ENCODE measurements at places on chromosomes 16 and 17. TPM values are rescaled to one million over a fixed set of nuclear protein-coding genes. Genes with fewer than 3 reads are reported as not detected.

The HSD17B1 gene
- 13.0 TPM for total RNA-seq

The CRHR1 gene
- not detected for total RNA-seq

The C17orf50 gene
- total RNA-seq: not detected

The ANKRD11 gene
- total RNA-seq: 218 TPM

The PITPNM3 gene
- 30.6 TPM for total RNA-seq

The TBC1D26 gene
- not detected for total RNA-seq

The TBX2 gene
- total RNA-seq: 1.5 TPM

The HP gene
- not detected for total RNA-seq

The KRTAP4-9 gene
- not detected for total RNA-seq

The TP53TG3 gene
- not detected for total RNA-seq

- no peak for DNase-seq
Observed at GRCh38 chr16:71627731-71628181, 1.8 kb downstream of the MARVELD3 start.

DNA sequence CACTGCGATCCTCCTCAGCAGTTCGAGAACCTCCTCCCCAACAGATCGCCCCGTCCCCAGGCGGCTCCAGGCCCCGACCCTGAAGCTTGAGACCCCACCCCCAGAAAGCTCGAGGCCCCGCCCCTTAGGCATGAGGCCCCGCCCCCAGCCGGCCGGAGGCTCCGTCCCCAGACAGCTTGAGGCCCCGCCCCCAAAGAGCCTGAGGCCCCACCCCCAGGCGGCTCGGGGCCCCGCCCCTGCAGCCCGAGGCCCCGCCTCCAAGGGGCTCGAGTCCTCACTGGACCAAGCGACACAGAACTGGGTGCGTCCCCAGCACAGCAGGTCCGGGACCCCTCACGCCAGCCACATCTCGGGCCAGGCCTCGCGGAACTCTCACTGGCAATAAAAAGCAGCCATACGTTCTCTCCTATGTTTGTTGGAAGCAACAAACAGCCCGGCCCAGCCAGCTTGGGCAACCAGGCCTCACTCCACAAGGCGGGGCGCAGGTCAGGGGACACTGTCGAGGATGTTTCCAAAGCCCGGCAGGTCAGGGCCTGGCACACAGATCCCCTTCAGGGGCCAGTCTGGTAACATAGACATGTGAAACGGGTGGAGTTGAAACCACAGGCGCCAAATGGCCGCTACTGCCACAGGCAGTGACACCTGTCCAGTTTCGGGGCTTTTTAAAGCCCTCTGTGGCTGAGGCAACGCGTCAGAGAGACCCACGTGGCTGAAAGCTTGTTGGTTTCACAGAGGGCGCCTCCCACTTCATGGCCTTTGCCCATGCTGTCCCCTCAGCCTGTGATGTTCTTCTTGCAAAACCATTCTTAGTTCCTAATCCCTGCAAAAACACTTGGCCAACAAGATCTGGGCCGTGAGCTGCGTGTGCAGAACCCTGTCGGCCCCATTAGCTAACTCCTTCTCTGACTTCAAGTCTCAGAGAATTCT, 224.2 kb downstream of the PARN start:
- no peak for DNase-seq

DNA sequence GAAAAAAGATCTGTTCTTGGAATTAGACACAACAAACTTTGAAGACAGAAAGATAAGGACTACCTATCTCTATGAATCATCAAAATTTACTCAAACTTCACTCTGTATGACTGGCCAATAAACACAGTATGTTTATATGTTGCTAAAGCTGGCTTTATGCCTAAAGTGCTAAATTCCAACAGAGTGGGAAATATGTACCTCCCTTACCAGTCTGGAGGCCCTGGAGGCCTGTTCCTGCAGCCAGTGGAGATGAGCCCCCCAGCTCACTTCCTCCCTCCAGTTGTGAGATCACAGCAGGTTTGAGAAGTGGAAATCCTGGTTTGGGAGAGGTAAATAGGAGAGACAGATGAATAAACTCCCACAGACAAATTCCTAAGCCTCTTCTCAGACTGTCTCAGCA, 9.0 kb downstream of the ZNF23 start:
- DNase-seq: no peak

DNA sequence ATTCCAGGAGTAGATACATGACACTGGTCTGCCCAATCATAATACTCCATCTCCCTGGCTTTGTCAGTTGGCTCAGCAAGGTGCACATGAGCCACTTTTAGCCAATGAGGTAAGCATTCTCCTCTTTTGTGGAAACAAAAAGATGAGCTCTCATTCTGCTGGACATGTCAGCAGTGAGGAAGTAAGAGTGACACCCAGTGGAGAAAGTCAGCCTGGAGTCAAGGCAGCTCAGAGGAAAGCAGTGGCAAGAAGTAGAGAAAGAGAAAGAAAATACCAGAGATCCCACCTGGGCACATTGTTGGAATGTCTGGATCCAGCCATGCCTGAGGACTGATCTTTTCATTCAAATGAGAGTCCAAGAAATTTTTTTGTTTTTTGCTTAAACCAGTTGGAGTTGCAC, 496.9 kb upstream of the C16orf82 start:
- no peak for DNase-seq

- DNase-seq: no peak
Observed at GRCh38 chr16:912322-912683, 58.5 kb downstream of the LMF1 start.

- no peak for DNase-seq
Observed at GRCh38 chr17:47254403-47254943, 846 bp downstream of the ITGB3 start.

DNA sequence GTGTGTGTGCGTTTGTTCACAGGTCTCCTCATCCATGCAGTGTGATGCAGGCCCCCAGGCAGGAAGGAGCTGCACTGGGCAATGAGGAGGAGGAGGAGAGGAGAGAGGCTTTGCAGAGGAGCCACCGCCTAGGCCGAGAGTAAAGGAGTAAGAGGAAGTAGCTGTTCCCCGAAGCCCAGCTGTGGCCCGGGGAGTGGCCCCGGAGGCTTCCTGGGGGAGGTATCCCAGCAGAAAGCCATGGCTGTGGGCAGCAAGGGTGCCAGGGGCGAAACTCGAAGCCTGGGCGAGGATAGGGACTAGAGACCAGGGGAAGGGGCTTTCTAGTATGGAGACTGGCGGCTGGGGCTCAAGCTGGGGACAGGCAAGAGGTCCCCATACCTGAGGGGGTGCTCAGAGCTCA, 12.2 kb downstream of the C16orf95 start:
- no peak for DNase-seq

GRCh38 chr16:67393111-67393787, at the start of gene TPPP3:
Gene TPPP3, minus strand, starts transcription at chr16:67393498. Its CDS starts 2,387 bp downstream, at chr16:67391111.
- no peak for DNase-seq

- DNase-seq: no peak
Observed at GRCh38 chr17:63956296-63956920, 16.3 kb downstream of the SCN4A start.

DNA sequence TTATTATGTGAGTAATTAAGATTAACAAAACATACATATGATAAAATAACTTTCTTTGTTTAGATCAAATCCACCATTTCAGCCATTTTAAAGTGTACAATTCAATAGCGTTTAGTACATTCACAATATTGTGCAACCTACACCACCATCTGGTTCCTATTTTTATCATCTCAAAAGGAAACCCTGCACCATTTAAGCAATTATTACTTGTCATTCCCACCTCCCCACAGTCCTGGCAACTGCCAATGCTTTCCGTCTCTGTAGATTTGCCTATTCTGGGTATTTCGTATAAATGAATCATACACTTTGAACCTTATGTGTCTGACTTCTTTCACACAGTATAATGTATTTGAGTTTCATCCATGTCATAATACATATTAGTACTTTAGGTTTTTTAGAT, 162.5 kb upstream of the CNTNAP4 start:
- DNase-seq: peak; percentile 5

DNA sequence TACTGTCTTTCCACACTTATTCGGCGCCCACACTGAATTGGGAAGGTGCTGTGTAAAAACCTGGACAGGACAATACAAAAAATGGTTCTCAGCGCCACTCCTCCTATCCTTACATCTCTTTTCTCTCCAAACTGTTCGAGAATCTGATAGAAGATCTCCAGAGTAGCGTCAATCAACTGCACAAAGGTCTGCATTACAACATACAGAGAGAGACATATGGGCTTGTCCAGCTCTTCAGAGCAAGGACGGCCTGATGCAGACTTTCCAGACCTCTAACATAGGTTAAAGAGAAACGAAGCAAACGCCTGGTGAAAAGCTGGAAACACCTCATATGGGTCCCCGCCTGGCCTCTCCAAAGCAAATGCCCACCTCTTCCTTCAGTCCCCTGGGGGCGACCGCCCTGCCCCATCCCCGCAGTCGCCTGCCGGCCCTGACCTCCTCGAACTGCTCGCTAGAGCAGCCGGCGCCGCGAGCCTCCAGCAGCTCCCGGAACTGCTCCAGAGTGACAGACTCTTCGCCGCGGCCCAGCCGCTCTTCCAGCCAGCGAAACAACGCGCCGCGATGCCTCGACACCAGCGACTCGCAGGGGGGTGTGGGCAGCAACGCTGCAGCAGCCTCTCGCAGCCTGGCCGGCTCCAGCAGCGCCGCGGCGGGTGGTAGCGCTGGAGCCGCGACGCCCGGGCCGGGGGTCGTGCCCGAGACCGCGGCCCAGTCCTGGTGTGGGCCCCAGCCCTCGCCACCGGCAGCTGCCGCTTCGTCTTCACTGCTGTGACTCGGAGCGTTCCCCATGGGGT, 526 bp downstream of the ZZEF1 start:
- no peak for DNase-seq

DNA sequence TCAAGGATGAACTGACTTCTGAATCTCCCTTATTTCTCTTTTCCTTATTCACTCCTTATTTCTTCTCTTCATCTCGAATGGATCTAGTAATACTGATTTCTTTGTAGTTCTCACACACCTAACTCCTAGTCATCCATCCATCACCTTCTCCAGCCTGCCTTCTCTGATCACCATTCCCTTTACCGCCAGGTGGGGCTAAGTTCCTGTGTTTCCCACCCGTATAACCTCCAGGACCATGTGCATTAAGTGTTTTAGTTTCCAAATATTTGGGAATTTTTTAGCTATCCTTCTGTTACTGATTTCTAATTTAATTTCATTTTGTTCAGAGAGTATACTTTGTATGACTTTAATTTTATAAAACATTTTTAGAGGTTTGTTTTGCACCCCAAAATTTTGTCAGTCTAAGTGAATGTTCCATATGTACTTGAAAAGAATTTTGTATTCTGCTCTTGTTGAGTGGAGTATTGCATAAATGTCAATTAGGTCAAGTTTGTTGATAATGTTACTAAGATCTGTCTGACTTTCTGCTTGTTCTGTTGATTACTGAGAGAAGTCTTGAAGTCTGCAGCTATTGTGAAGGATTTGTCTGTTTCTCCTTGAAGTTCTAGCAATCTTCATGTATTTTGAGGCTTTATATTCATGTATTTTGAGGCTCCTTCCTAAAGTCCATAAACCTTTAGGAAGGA, 8.8 kb downstream of the BPTF start:
- DNase-seq: no peak

GRCh38 chr17:37490638-37491614, 1.2 kb downstream of the DUSP14 start:
- peak; percentile 92 for DNase-seq

DNA sequence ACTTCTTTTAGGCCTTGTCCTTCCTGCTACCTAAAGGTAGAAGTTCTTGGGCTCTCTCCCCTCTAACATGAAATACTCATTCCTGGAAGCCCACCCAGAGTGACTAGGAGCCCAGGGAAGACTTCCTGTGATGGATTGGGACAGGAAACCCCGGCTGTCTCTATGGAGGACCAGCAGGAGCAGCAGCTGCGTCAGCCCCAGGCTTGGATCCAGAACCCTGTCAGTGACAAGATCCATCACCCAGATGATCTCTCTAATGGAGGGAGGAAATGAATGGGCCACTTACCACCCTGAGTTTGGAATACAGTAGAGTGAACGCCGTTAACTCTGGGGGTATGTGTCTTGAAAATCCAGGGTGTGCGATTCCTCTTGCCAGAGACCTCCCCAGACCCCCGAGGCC, 195.7 kb upstream of the WSCD1 start:
- no peak for DNase-seq

GRCh38 chr17:66422186-66422585, 119.8 kb downstream of the PRKCA start:
- no peak for DNase-seq

DNA sequence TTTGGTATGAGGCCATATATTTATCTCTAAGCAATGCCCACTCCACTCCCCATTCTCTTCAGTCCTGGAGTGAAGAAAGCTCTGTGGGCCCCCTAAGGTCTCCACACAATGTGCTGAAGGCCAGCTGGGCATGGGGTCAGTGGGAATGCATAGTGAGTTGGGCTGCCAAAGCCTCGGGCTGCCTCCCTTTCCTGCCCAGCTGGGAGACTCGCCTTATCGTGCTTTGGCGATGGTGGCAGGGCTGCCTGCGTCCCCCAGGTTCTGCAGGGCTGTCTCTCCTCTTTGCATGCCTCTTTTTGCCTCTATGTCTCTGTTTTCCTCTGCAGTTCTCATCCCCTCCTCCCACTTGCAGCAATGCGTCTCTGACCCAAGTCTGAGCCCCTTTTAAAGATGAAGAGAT, 116.5 kb downstream of the CYLD start:
- DNase-seq: no peak

DNA sequence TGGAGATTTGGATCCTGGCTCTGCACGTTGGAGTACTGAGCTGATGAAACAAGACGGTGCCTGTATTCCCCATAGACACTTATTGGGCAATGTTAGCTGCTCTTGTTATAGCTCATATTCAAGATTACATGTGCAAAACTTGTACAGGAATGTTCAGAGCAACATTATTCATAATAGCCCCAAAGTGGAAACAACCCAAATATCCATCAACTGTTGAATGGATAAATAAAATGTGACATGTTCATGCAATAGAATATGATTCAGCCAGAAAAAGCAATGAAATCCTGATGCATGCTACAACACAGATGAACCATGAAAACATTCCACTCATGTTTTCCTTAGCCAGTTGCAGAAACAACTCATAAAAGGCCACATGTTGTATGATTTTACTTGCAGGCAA, 5.7 kb upstream of the SDR42E1 start:
- no peak for DNase-seq

GRCh38 chr17:68763562-68763961, 162.4 kb upstream of the FAM20A start:
- peak; percentile 11 for DNase-seq

DNA sequence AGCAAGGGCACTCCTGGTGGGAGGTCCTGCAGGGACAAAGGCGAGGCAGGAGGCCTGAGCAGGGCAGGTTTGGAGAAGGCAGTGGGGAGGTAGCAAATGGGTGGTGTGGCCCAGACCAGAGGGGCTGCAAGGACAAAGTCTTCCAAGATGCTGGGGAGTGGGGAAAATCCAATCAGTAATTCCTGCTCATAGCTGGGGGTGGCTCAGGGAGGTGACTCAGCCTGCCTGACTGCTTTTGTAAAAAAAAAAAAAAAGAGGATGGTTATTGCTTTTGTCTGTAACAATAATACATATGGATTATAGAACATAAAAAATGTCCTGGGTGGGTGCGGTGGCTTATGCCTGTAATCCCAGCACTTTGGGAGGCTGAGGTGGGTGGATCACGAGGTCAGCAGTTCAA, 5.2 kb downstream of the IL34 start:
- no peak for DNase-seq

DNA sequence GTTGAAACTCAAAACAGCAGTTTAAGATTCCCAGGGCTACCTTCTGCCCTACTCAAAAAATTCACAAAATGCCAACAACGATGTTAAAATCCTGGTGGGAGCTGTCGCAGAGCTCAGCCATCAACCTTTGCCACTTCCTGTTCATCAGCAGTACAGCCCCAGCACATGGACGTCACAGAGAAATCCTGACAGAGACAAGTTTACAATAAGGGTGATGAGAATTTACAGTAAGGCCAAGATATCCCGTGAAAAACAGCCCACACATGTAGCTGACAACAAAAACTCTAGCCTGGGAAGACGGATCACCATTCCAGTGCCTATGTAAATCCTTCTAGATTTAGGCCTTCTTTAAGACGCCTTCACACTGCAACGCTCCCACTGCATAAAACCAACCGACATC, 18.8 kb downstream of the USP22 start:
- DNase-seq: no peak
